ENCODE measurements at places on chromosomes 6 and 20. TPM values are rescaled to one million over a fixed set of nuclear protein-coding genes. Genes with fewer than 3 reads are reported as not detected.

PRR18 gene
- total RNA-seq: not detected

TSPO2 gene
- total RNA-seq: not detected

MAFB gene
- 39.2 TPM for total RNA-seq

STMND1 gene
- not detected for total RNA-seq

TAGAP gene
- 3.6 TPM for total RNA-seq

KCNK17 gene
- total RNA-seq: 0.31 TPM

FERMT1 gene
- 53.5 TPM for total RNA-seq

TRAPPC3L gene
- not detected for total RNA-seq

TNFRSF21 gene
- 57.9 TPM for total RNA-seq

ELOVL4 gene
- 16.9 TPM for total RNA-seq

Data from esophagus squamous epithelium (tissue), 5 donors.